ENCODE measurements at places on chromosomes 6 and 20. TPM values are rescaled to one million over a fixed set of nuclear protein-coding genes. Genes with fewer than 3 reads are reported as not detected.

Gene HLA-DMB
- total RNA-seq = 0.49 TPM

Gene ELOVL4
- total RNA-seq = 30.0 TPM

Gene FAM83C
- total RNA-seq = not detected

Gene TFAP2A
- total RNA-seq = 0.25 TPM

Gene NKX2-4
- total RNA-seq = not detected
